Astrocyte of the cerebellum (primary cell): ENCODE measurements at places on chromosomes 16 and 17.

GRCh38 chr17:57819285-57819684 lies 30.6 kb downstream of the MRPS23 start:
- DNase-seq = no peak

DNA sequence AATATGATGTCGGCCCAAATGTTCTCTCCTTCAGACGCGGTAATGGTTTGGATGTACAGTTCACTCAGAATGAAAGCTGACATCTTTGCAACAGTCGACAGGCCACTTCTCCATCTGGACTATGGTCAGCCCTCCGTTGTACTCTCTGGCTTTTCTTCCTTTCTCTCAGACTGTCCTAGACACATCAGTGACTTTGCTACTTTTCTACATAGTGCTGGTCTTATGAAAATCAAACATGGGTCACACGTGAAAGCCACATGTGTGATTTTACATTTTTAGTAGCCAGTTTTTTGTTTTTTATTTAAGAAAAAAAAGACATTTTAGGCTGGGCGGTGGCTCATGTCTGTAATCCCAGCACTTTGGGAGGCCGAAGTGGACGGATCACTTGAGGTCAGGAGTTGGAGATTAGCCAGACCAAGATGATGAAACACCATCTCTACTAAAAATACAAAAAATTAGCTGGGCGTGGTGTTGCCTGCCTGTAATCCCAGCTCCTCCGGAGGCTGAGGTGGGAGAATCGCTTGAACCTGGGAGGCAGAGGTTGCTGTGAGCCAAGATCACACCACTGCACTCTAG lies 644.1 kb downstream of the KCNJ2 start:
- DNase-seq = no peak

GRCh38 chr17:6894206-6894528 lies 62.6 kb upstream of the TEKT1 start:
- DNase-seq = no peak

DNA sequence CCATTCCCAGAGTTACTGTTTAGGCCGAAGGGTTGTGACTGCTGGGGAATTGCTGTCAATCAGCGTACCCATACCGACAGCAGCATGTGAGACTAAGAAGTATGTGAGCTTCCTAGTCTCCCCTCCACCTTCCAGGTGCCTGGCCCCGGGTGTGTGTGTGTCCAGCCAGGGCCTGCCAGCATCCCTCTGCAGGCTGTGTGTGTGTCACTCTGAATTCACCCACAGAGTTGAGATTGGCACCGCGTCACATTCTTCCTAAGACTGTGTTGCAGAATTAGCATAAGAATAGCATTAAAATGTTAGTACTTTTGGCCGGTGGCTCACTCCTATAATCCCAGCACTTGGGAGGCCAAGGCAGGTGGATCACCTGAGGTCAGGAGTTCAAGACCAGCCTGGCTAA lies 31.8 kb downstream of the PRMT7 start:
- DNase-seq = no peak

- no peak for DNase-seq
Observed at GRCh38 chr17:80091376-80091775, 10.0 kb upstream of the GAA start.

GRCh38 chr17:6120351-6120750 lies 50.2 kb downstream of the WSCD1 start:
- DNase-seq = no peak

DNA sequence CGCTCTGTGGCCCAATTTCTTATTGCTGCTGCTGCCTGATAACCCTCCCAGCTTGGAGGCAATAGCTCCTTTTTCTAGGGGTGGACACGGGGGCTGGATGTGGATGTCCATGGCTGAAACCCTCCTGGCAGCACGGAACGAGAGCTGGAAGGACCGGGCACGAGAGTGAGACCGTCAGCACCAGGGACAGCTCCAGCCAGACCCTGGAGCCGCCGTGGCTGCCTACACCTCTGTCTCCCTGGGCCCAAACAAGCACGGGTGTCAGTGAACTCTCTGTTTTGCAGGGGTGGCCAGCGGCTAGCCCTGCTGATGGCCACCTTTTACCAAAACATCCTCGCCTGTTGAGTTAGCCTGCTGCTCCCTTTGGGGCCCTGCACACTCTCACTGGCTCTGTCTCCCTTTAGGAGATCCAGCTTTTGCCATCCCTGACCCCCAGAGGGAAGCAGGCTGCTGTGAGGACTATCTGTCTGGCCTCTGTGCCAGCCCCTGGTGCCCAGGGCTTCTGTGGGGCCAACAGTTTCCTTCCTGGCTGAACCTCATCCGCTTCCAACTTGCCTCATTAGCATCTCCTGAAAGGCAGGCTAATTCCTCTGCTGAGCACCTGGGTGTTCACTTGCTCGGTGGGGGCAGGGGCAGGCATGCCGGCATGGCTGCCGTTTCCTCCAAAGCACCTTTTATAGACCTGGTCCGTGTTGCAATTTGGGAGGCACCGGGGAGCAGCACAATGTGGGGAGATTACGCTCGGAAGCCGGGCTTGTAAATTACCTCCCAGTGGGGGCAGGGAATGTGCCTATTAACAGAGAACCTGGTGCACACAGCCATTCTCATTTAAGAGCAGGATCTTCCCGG lies 118.1 kb downstream of the ENGASE start:
- peak; percentile 2 for DNase-seq

DNA sequence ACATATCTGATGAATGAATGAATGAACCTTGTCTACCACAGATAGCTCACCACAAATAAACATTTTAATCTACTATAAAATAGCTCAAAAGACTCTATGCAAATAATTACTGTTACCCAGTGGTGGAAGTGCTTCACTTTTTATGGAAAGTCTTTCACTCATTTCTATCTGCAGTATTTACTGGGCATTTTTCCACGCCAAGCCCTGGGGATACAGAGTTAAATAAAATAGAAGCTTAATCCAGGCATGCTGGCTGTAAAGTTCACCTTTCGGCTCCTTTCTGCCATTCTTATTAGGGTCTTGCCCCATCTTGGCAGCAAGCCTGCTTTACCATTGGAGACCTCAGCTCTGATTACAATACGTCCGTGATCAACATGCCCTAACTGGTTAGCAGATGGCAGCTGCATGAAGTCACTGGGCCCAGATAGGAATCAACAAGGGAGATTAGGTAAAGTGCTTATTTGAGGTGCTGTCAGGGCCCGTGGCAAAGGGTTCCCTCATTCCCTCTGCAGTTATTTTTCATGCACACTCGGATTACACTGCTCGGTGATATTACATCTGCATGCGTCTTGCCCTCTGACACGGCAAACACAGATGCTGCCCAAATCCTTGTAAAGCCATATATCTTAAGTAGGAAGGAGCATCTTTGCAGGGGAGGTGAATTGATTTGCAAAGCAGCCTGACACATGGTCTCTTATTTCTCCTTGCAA lies 648.9 kb downstream of the WWOX start:
- no peak for DNase-seq

DNA sequence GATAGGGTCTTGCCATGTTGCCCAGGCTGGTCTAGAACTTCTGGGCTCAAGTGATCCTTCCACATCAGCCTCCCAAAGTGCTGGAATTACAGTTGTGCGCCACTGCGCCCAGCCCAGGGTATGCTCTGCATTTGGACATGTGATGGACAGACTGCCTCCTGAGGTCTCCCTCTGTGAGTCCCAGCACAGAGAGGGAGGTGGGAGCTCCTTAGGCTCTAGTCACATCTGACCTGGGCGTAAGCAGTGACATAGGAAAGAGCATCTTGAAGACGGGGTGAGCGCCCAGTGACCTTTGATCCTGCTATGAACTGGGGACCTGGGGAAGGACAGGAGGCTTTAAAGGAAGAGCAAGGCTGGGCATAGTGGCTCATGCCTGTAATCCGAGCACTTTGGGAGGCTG lies 2.2 kb upstream of the GFAP start:
- DNase-seq = no peak

GRCh38 chr16:55045329-55045728 lies 114.7 kb downstream of the IRX5 start:
- DNase-seq = no peak

- no peak for DNase-seq
Observed at GRCh38 chr16:21069986-21070385, 80.7 kb downstream of the DNAH3 start.

DNA sequence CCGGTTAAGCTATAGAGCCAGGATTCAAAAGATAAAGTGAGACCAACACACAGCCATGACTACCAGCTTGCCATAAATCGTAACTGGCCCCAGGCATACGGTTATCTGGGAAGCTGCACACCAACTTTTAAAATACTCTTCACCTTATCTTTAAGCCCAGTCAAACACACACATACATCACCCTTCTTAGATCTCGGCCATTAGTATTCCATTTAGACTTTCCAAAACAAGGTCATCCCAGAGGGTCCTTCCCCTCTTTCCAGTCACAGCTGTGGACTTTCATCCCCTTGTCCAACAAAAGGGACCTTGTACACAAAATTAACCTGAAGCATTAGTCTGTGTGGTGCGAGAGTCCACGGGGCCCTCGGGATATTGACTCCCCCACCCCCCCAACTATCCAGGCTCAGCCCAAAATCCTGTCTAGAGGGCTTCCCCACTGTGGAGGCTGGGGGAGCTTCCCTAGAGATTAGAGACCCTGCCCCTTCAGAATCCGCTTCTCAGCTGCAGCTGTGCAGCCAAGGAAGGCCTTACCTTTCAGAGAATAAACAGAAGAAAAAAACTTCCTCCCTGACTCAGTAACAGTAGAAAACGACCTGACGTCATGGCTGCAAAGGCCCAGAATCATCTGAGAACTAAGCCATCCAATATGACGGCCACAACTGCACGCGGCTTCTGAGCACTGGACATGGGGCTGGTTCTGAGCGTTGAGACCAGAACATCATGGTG lies 9.9 kb downstream of the ZFHX3 start:
- DNase-seq = no peak

DNA sequence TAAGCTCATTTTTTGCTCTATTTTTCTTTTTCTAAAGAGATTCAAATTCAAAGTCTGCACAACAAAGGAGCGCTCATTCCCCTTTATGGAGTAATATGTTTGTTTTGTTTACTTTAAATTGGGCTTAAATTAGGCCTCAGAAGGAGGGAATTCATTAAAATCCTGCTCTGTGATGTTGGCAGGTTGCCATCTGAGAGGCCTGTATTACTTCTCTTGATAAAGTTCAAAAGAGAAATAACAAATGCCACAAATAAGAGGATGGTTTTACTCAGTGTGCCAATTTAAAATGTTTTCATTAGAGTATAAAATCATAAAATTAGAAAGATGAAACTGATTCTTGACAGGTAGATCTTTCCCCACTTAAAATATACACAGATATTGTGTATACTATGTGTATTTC lies 54.5 kb upstream of the HLF start:
- no peak for DNase-seq

DNA sequence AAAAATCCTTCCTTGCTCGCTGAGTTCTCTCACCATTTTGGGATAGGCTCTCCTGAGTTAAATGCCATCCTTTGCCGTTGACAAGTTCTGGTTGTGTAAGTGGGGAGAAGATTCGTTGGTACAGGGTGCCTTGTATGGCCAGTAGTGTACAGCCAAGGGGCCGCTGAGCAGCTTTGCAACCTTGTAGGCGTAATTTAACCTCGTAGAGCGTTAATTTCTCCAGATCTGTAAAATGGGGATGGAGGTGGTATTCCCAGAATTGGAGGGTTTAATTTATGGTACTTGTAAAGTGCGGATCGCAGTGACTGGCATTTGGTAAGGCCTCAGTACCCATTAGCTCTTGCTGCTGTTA lies 1.4 kb downstream of the ARSG start:
- DNase-seq = no peak

DNA sequence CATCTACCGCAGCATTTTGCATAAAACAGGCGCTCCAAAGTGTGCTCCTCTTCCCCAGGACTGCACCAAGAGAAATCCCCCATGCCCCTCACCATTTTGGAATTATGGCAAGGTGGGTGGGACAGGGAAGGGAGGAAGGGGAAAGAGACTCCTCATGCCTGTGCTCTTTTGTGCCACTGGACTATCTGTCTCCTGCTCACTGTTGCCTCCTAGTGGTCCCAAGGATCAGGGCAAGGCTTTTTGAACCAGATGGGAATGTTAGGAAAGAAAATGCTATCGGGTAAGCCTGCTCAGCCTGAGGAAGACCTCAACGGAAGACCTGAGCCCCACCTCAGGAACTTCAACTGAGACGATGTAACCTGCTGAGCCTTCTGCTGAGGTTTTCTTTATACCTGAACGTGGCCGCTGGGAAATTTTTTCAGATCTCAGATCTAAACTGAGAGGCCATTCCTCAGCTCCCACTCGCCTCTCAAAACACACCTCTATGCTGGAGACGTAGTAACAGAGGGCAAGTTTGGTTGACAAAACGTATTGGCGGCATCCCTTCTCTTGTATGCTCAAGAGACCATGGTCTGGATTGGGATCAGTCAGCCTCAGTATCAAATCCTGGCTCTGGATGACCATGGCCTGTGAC lies 58.3 kb downstream of the SPACA3 start:
- DNase-seq = peak; percentile 16

DNA sequence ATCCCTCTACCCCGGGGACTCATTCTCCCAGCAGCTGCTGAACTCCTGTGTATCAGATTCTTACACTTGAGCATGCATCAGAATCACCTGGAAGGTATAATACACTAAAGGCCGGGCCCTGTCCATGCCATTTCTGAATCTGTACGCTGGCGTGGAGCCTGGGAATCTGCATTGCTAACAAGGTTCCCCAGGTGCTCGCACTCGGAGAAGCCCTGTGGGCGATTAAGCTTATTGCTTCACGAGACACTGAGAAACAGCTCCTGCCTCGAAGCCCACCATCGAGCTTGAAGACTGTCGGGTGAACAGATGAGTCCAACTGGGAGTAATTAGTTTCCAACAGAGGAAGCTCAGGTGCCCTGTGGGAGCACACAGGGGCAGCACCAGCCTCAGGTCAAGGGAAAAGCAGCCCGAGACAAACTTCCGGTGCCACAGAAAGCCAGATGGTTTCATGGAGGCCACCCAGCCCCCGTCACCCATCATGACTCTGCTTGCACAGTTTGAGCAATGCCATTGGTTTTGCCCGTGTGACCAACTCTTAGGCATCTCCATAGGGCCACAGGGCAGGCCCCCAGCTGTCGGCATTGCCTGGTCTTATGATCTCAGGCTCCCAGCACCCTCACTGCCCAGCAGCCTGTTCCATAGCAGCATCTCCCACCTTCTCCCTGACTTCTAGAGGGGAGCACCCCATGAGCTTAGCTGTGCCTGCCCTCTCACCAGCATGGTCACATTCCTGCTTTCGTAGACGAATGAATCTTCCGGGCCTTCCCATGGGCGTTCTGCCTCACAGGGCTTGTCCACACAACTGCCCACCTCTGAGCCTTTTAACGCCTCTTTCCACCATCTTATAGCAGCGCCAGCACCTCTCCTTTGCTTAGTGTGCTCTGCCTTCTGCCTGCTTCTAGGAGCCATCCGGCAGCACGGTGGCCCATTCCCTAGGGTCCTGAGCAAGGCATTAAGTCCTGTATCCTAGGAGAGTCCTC lies 10.9 kb downstream of the CTRB2 start:
- no peak for DNase-seq

- no peak for DNase-seq
Observed at GRCh38 chr17:80885947-80886582, 105.6 kb upstream of the CHMP6 start.
